ENCODE measurements at places on chromosomes 12 and 14.

DNA sequence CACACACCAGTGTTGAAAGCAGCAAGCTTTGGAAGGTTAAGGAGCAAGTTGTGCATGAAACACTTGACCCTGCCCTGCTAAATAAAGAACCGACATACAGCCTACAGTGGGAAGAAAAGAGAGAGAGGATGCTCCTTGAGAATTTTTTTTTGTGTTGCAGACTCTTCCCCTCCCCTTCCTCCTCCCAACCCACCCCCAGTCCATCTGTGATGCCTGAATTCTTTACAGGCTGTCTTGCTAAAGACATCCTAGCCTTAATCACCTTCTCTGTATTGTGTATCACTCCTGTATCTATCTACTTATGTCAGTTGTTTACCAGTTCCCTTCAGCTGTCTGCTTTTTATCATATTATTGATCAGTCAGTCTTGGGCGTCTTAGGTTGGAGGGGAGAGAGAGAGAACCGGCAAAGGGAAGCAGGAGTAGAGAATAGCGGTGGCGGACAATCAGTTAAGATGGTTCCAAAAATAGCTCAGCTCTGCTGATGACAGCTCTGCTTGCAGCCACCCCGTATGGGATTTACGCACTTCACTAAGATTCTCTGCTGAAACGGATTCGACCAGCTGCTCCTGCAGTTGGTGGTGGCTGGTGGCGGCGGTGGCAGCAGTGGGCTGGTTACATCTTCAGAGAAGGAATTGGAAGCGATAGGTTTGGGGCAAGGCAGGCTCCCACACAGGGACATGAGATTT lies 664.7 kb downstream of the NRXN3 start:
- no peak for DNase-seq

DNA sequence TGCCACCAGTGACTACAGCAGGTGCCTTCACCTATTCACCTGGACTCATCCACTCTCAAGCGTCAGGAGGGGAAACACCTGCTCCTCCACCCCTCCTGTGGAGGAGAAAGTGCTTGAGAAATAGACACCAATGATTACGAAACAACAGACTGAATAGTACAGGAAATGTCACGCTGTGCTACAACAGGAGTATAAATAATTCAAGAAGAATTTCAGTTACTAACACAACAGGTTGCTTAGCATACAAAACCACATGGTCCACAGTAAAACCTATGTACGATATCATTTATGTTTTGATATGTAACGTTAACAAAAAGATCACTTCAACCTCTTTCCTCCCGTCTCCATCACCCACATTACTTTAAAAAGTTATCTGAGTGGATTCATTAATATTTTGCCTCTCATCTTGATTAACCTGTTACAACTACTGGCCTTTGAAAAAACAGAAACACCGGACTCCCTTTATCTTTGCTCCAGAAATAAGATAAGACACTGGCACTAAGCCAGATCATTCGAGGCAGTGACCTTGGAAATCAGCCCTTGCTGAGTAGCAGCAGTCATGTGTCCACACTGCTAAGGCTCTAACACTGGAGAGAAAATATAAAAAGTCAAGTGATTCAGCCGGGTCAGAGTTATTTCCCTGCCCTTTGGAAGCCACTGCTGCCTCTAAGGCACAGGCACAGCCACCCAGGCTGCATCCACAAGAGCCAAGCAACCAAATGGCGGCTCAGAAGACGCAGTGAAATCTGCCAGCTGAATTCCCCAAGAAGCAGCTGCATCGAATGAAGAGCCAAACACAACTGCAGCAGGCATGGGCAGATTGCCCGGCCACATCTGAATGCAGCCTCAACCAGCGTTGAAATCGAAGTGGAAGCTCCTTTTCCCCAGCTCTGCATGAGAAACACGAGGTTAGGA lies 40.9 kb downstream of the NT5DC3 start:
- no peak for DNase-seq

- DNase-seq = no peak
Observed at GRCh38 chr14:78530078-78530477, 359.9 kb downstream of the NRXN3 start.

DNA sequence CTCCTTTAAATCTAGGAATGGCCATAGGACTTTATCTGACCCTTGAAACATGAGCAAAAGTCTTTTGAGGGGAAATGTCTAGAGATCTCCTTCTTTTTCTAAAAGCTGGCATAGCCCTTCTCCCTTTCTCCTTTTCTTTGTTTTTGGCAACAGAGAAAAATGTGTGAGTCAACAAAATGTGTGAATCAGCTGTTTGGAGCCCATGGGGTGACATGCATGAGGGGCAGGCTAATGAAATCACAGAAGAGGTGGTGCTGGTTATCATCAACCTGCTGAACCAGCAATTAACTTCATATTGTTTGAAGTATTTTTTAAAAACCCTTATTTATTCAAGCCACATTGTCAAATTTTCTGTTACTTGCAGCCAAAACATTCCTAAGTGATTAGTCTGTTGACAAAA lies 132.3 kb downstream of the CCDC59 start:
- no peak for DNase-seq

DNA sequence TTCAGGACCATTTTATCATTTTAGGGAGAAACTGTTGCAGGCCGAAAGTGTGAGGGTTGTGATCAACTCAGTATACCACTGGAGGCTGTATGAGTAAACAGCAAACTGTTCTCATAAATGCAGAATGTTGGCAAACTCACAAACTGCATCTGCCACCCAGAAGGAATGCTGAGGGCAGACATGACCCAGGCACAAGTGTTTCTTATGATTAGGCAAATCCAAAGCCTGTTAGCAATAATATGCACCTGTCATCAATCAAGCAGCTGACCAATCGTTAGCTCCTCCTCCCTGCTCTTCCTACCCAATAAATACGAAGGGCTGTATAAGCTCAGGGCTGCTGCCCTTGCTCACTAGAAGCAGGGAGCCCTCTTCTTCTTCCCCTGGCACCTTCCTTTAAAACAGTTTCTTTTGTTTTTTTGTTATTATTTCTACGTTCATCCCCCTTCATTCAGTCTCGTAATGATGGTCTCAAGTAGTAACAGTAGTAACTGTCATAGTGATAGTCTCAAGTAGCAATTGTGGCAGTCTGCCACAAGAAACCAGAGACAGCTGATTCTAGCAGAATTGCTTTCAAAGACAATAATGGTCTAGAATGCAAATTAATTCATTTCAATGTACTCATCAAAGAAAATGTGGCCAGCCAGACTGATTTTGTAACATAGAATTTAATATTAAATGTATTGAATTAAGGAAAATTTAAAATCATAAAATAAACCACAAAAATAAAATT lies 15.2 kb upstream of the CCDC175 start:
- no peak for DNase-seq

GRCh38 chr14:50007123-50007903 lies 109.1 kb downstream of the VCPKMT start:
- no peak for DNase-seq
